ENCODE measurements at places on chromosomes 3 and 15. TPM values are rescaled to one million over a fixed set of nuclear protein-coding genes. Genes with fewer than 3 reads are reported as not detected.

The RASGRF1 gene
- 0.48 TPM for polyA plus RNA-seq

The NEK4 gene
- 31.5 TPM for polyA plus RNA-seq

The FAM131A gene
- 9.9 TPM for polyA plus RNA-seq

The TEX55 gene
- not detected for polyA plus RNA-seq

The DGKG gene
- polyA plus RNA-seq: 0.43 TPM

The BMF gene
- 45.3 TPM for polyA plus RNA-seq

The SI gene
- not detected for polyA plus RNA-seq

The ATG3 gene
- polyA plus RNA-seq: 47.3 TPM

The AMT gene
- 41.2 TPM for polyA plus RNA-seq

The PP2D1 gene
- polyA plus RNA-seq: 1.1 TPM

The SV2B gene
- 0.67 TPM for polyA plus RNA-seq

The LYZL4 gene
- polyA plus RNA-seq: not detected

The SOX2 gene
- 0.30 TPM for polyA plus RNA-seq

The ZNF620 gene
- 13.0 TPM for polyA plus RNA-seq

GRCh38 chr3:38349684-38350359 is 3.2 kb downstream of the XYLB start:
- DNase-seq: no peak

GRCh38 chr3:71258116-71258515 is 325.4 kb downstream of the FOXP1 start:
- DNase-seq: no peak

DNA sequence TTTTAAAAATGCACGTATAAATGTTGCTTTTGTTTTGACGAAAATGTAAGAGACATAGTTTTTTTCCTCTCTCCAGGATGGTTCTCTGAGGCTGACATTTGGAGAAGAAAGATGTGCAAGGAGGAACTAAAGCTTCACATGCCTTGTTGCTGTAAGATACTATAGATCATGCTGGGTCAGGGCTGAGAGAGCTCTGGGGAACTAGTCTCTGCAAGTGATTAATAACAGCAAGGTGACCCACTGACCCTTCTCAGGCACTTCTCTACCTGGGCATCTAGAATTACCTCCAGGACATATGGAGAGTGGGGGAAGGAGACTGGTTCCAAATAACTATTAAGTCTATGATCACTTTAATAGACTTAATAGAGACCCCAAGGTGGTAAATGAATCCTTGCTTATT is 246.0 kb downstream of the KBTBD8 start:
- DNase-seq: peak; percentile 48

- DNase-seq: no peak
Observed at GRCh38 chr15:36978126-36978525, 122.2 kb downstream of the MEIS2 start.

GRCh38 chr3:190048932-190049441 is 71.7 kb downstream of the P3H2 start:
- DNase-seq: no peak

GRCh38 chr3:30073040-30073439 is 533.4 kb upstream of the TGFBR2 start:
- DNase-seq: no peak

DNA sequence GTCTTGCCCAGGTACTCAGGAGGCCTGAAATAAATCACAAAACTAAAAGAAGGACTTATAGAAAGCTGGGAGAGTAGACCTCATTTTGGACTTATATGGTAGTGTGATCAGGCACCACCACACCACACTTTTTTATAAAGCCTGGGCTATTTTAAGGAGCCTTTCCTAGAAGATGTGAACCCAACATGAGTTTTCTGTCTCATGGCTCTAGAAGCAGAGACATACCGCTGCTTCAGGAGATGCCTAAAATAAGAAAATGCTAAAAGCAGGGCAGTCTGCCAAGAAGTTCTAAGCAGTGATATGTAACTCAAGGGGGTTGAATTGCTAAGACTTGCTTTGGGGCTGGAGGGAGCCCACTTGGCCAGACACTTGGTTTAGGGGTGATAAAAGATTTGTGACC is 49.6 kb downstream of the SUMF1 start:
- no peak for DNase-seq

GRCh38 chr15:43515741-43516140 is 1.7 kb upstream of the MAP1A start:
- DNase-seq: no peak

DNA sequence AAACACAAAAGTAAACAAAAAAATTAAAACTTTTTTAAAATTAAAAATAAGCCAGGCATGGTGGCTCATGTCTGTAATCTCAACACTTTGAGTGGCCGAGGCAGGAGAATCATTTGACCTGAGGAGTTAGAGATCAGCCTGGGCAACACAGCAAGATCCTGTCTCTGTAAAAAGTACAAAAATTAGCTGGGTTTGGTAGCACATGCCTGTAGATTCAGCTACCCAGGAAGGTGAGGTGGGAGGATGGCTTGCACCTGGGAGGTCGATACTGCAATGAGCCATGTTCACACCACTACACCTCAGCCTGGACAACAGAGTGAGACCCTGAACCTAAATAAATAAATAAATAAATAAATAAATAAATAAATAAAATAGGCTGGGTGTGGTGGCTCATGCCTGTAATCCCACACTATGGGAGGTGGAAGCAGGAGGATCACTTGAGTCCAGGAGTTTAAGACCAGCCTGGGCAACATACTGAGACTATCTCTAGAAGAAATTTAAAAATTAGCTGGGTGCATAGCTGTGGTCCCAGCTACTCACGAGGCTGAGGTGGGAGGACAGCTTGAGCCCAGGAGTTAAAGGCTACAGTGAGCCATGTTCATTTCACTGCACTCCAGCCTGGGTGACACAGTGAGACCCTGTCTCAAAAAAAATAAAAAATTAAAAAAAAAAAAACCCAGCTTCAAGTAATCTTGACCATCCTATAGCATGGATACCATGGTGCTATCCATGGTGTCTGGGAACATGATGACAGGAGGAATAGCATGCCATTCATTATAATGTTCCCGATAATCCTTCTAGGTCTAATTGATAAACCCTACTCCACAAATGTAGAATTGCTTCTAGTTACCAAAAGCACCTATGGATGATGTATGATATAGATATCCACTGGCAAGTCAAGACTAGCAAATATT is 4.2 kb downstream of the MYO5A start:
- DNase-seq: no peak

- no peak for DNase-seq
Observed at GRCh38 chr3:112778353-112778948, 68.2 kb downstream of the CD200R1L start.

DNA sequence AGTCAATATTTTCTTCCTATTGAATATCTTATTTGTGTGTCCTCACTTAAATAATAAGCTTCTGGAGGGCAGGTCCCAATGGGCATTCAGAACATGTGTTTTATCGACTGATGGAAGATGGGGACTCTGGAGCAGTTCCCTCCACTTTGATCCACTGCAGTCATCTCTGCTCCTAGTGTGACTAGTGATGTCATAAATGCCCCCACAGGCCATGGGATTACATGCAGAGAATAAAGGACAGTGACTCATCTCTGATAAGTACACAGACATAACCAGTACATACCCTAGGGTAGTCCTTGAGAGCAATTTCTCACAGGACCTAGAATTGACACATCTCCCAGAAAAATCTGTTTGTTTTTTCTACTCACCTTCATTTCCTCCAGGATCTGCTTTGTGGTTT is 49.4 kb upstream of the FMN1 start:
- no peak for DNase-seq

- no peak for DNase-seq
Observed at GRCh38 chr3:20326541-20326940, 140.5 kb upstream of the SGO1 start.

DNA sequence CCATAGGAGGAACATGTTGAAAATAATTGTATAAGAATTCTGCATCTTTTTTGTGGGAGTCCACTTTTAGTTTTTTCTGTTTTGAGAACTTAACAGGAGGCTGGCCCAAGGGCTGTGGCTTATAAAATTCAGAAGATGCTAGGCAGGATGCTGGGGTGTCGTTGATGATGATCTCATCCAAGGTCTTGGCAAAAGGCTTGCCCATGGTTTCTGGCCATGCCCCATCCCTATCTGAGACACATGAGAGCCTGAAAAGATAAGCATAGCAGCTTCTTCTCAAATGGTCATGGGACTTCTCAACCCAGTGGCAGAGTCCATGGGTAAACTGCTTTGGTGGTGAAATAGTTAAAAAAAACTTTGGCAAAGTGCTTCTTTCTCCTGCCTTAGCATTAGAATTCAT is 35.2 kb downstream of the CMSS1 start:
- DNase-seq: no peak

GRCh38 chr3:409011-409410 is 212.4 kb downstream of the CHL1 start:
- DNase-seq: no peak

- no peak for DNase-seq
Observed at GRCh38 chr3:101631098-101631796, 45.7 kb downstream of the ZBTB11 start.

DNA sequence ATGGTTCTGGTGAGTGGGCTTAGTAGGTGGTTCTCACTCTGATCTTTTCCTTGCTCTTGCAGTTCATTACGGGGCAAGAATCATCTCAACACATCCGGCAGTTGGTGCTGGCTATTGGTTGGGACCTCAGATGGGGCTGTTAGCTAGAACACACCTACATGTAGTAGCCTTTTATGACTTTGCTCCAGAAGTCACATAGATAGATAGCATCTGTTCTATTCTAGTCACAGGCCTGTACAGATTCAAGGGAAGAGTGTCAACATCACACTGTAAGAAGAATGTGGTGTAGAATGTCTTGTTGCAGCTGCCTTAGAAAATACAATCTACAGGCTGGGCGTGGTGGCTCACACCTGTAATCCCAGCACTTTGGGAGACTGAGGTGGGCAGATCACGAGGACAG is 15.1 kb downstream of the RAB5A start:
- DNase-seq: no peak

- DNase-seq: no peak
Observed at GRCh38 chr3:84961521-84962255, 2.9 kb downstream of the CADM2 start.

- DNase-seq: peak; percentile 25
Observed at GRCh38 chr3:57803647-57804081, 47.6 kb downstream of the SLMAP start.

GRCh38 chr15:84814916-84815315 is 2.2 kb upstream of the ALPK3 start:
- DNase-seq: no peak

GRCh38 chr15:77417602-77418001 is 2.3 kb downstream of the PEAK1 start:
- DNase-seq: no peak

GRCh38 chr3:123480428-123480827 is 31.5 kb upstream of the ADCY5 start:
- no peak for DNase-seq

- DNase-seq: no peak
Observed at GRCh38 chr3:184228376-184229137, 828 bp upstream of the VWA5B2 start.

- DNase-seq: peak; percentile 47
Observed at GRCh38 chr15:29924750-29925149, 102.5 kb upstream of the TJP1 start.

DNA sequence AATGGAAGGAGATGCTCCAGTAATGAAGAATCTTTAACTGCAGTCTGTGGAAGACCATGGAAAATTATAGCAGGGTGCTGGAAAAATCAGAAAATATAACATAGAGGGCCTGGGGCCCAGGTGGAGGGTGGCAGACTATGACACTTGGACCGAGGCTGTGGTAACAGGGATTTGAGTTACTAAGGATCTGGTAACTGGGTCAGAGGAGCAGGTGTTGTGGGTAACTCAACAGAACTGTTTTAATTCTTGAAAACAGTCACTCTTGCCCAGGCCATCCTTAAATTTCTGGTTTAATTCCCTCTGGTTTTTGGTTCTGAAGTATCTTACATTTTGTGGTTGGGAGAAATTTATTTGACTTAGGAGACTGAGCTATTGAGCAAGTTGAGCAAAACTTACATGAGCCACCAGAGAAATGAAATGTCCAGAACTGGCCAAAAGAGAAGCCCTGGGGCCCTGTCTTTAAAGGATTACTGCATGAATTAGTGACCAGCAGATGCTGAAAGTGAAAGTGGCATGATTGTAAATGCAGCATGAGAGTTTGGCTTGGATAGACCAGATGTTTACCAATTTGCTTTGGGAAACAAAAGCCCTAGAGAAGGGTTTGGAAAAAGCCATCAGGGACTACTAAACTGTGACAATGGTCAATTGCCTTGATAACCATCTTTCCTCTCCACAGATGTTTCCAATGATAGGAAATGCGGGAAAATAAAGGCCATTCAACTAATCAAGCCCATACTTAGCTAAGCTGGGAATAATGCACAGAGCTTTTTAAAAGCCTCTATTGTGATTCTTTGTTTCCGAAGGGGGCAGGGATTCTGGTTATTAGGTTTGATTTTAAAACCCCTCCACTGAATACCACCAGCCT is 374.9 kb upstream of the TGFBR2 start:
- DNase-seq: no peak

DNA sequence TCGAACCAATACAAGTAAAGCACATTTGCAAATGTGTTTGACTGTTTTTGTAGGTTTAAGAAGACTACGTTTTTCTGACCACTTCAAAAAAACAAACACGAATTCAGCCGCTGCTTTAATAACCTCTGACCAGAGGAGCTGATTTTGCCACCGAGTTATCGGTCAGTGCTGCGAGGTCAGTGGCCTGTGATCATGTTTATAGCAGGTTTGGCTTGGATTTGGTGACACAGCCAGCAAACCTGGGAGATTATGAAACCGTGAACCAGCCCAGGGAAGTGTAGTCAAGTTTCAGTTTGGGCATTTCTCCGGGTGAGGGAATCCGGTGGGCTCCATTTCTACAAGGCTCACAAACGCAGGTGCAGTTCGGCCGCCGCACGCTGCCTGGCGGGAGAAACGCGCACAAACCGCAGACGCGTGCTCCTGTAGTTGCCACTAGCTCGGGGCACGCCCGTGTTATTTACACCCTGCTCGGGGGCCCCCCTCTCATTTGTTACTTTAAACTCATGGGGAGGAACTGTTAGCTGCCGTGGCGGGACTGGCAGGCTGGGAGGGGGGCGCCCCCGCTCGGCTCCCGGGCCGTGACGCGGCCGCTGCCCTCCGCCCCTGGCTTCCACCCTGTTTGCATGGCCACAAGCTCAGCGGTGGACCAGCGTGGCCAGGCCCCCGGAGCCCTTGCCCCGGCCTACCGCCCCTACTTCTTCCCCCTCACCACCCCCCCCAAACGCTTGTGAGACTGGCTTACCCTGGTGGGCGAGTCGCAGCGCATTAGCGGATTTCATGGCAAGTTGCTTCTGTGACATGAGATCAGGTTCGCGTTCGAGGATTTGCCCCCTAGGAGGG is 13.6 kb upstream of the ONECUT1 start:
- DNase-seq: no peak
